ENCODE measurements at places on chromosomes 1 and 21. TPM values are rescaled to one million over a fixed set of nuclear protein-coding genes. Genes with fewer than 3 reads are reported as not detected.

DNA sequence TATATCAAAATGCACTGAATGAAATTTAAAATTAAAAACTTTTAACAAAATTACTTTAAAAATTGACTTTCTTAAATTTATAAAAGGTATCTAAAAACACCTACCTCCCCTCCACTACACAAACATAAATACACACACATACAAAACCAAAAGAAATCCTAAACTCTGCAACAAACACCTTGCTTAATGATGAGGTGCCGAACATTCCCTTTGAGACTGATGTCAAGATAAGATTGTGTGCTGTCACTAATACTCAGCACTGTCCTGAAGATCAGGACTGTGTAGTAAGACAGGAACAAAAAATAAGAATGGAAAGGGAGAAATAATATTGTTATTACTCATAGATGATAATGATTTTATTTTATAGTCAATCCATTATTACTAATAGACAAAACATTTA, 45.1 kb downstream of the CD53 start:
- no peak for DNase-seq

DNA sequence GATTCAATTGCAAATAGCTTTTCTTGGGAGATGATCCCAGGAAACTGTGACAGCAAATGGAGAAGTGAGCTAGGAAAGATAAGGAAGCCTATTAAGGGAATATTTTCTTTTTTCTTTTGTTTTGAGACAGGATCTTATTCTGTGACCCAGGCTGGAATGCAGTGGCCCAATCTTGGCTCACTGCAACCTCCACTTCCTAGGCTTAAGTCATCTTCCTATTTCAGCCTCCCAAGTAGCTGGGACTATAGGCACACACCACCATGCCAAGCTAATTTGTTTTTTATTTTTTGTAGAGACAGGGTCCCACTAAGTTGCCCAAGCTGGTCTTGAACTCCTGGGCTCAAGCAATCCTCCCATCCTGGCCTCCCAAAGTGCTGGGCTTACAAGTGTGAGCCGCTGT, 433.7 kb downstream of the RPS6KC1 start:
- no peak for DNase-seq

DNA sequence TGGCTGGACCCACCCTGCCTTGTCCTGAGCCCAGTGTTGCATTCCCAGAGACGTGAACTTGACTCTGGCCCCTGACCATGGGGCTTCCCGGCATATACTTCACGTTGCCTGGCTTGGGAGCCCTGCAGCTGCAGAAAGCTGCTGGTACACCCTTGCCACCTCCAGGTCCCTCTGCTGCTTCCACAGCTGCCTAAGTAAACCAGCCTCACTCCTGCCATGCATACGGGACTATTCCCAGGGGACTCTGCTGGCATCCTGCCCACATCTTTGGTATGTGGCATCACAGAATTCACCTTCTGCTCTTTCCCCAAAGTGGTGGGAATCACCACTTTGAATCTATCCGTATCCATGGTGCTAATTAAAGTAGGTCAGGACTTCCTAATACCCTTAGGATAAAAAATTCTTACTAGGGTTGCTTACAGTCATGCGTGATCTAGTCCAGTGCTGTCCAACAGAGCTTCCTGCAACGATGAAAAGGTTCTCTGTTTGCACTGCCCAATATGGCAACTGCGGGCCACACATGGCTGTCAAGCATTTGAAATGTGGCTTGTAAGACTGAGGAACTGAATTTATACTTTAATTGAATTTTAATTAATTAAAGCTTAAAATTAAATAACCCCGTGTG, 203.0 kb downstream of the GRIK3 start:
- DNase-seq, result no peak

GRCh38 chr1:181170194-181170593, 81.7 kb downstream of the IER5 start:
- DNase-seq, result no peak

DNA sequence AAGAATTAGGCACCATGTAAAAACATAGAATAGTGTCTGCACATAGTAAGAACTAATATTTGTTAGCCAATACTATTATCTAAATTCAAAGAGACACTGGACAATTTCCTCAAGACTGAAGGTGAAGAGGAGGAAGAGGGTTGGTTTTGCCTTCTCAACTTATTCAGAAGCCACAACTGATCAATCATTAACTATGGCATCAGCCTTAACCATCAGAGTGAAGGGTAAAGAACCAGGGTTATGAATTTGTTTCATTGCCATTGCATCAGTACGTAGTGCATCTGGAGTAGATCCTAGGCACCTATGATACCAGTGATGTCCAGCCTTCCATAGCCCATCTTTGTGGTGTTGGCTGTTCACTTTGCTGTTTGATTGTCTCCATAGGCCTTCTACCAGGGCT, 421.7 kb upstream of the DEPDC1 start:
- DNase-seq, result no peak

- DNase-seq, result no peak
Observed at GRCh38 chr21:37967036-37967435, 50.8 kb upstream of the KCNJ6 start.

DNA sequence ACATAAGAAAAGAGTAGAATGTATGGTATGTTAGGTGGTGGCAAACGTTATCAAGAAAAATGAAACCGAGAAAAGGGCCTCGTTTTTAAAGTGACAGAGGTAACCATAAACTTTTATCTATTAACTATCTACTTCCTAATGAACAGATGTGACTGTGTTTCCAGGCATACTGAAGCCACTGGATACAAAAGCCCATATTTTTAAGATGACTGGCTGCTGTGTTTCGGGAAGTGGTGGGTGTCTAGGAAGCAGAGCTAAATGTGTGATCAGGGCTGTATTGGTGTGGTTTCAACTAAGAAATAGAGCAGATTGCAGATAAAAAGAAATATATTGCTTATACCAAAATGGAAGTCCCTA, 71.8 kb downstream of the CHRM3 start:
- no peak for DNase-seq

FAM72D gene
- 0.48 TPM for total RNA-seq

S100A12 gene
- total RNA-seq, result not detected

BSND gene
- total RNA-seq, result not detected

BARHL2 gene
- not detected for total RNA-seq

LIN28A gene
- total RNA-seq, result 0.05 TPM

FCRL2 gene
- total RNA-seq, result not detected

IL24 gene
- not detected for total RNA-seq

EDN2 gene
- 0.53 TPM for total RNA-seq

GNAT2 gene
- total RNA-seq, result not detected

CAPN9 gene
- total RNA-seq, result not detected
